ENCODE measurements at places on chromosomes 7 and 10.
A peak's percentile ranks its signal among the peaks of the same experiment; 100 is the strongest.

- DNase-seq = no peak
Measured at GRCh38 chr7:1667566-1668395, 2.3 kb upstream of the ELFN1 start.

DNA sequence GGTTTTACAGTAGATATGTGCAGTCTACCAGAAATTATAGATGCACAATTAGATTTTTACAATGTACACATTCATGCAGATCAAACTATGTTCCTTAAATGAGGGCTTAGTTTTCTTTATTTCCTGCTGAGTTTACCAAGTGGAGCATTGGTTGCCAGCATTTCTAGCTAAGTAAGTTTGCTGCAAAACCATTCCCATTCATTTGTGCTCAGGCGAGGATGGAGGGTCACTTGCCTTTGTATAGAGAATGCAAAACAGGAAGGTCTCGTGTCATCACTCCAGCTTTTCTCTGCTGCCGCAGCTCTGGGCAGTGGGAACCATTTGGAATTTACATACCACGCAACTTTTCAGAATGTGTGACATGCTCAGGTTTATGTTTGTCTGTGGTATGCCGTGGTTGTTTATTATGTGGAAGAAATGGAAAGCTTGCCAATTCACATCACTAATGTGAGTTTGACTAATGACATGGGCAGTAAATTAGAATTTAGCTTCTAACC is 198.6 kb downstream of the TRIL start:
- no peak for DNase-seq

DNA sequence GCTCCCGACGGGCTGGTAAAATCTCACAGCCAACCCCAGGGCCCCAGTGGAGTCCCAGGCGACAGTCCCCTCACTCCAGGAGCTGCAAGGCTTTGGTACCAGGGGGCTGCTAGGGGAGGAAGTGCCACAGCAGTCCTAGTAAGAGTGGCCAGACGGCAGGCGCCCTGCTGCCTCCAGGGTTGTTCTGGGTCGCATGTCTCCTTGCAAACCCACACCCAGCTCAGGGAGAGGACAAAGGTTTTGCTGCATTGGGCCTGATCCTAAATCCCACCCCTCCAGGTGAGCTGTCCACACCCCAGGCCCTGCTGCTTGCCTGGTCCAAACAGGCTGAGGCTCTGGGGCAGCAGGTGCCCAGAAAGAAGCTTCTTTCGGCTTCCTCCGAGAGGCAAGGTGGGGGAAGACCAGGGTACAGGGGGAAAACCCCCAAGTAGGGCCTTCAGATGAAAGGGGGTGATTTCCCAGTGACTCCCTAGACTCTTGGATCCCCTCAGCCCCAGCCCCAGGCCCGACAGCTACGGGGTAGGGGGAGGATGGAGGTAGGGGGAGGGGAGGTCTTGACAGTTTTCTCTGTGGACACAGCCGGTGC is 4.2 kb upstream of the KCP start:
- DNase-seq = no peak

- DNase-seq = no peak
Measured at GRCh38 chr7:147912946-147913638, 677.5 kb upstream of the C7orf33 start.

GRCh38 chr7:110704225-110704624 is 386.7 kb upstream of the LRRN3 start:
- no peak for DNase-seq

- no peak for DNase-seq
Measured at GRCh38 chr10:44930904-44931620, 19.9 kb downstream of the TMEM72 start.

- peak; percentile 38 for DNase-seq
Measured at GRCh38 chr10:23362879-23363792, 18.5 kb upstream of the C10orf67 start.

DNA sequence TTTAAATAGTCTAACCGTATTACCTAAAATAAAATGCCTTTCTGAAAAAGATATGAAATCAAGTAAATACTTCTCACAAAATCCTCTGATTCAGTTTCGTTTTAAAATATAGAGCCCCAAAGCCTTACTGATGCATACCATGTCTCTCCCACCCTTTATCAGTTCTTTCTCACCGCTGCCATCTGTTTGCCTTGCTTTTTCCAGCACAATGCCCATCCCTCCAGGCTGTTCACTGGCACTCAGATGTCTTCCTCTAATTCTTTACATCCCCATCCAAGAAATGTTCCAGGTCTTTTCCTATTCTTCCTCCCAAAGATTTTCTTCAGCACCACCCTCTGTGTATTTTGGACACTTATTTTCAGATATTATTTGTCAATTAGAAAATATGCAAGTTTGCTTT is 116.5 kb upstream of the LRRN3 start:
- no peak for DNase-seq

DNA sequence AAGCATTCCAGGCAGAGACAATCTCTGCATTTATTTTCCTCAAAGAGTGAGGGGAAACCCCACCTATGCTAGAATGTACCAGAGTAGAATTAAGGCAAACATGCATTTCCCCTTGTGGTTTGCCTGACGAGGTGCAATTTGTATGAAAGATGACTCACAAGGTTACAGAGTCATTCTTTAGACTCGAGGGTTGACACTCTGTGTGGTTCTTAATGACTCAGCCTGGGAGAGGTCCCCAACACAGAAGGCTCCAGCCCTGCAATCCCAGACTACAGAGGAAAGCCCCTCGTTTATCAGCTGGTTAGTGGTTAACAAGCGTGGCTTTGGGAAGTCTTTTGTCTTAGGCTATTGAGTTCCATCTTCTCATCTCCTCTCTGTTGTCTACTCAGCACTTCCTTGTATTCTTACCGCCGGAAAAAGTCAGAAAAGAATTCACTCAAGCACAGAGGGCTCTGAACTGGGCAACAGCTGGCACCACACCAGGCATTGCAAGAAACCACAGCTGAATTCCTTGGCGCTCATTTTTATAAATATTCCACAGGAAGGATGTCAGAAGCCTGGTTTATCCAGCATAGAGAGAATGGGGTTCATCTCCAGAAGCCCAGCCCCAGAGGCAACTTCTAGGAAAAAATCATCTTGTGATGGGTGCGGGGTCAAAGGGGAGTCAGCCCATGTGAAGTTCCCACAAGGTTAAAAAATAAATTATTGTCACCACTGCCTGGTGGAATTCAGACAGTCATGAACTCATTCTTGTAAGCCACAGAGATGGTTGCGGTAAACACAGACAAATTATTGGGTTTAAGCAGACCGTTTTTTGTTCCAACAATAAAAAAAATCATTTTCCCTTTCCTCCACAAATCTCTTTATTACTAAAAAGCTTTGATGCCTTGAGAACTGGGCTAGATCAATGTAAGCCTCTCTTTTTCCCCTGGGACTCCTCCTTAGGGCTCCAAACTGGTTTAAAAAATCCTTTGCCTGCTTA is 24.5 kb upstream of the SVIL start:
- DNase-seq = peak; percentile 80

DNA sequence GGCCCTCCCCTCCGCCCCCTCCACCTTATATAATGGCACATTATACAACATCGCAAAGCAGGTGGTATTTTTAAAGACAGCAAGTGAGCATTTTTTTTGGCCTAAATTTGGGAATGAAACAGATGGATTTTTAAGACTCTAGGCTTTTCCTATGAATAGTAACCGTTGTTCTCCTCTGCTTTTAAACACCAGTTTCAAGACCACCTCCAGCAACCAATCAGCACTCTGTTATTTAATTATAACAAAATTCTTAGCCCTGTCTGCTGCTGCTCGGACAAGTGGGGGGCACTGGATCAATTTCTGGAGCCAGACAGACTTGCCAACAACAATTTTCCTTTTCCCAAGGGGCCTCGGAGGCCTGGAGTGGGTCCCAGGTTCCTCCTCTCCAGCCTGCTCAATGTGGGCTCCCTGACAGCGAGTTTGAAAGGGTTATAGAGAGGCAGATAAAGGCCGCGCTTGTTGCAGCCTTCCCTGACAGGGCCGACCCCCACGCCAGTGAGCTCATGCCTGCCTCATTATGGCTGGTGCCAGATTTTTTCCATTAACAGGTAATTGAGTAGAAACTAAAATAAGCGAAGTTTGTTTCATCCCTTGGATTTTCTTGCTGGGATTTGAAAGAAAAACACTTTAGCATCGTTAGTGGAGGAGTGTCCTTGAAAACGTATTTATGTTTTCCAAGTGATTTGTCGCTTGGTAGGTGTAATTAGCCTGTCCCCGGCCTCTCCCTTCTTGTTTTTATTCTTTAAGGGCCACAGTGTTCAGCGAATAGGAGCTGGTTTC is 227.3 kb downstream of the TCF7L2 start:
- no peak for DNase-seq

- DNase-seq = no peak
Measured at GRCh38 chr7:110891197-110891596, 199.7 kb upstream of the LRRN3 start.

DNA sequence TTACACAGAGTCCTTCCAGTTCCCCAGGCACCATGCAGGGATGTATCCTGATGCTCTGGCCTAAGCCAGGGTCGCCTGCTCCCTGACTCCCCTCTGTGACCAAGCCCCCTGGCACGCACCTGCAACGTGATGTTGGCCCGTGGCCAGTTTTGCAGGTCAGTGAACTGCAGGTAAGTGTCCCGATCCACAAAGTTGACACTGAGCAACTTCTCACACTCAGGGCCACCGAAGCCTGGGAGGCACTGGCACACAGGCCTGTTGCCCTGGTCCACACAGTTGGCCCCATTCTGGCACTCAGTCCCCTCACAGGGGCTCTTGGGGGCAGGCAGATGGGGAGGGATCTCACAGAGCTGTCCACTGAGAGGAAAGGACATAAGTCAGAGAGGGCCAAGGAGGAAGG is 174.3 kb downstream of the LCOR start:
- DNase-seq = no peak

- DNase-seq = no peak
Measured at GRCh38 chr7:108423089-108423989, 32.9 kb downstream of the NRCAM start.
